ENCODE measurements at places on chromosomes 3 and 15.

- no peak for DNase-seq
Observed at GRCh38 chr3:123334056-123334455, 114.8 kb downstream of the ADCY5 start.

GRCh38 chr3:48962939-48963338 is 27.1 kb upstream of the P4HTM start:
- no peak for DNase-seq

DNA sequence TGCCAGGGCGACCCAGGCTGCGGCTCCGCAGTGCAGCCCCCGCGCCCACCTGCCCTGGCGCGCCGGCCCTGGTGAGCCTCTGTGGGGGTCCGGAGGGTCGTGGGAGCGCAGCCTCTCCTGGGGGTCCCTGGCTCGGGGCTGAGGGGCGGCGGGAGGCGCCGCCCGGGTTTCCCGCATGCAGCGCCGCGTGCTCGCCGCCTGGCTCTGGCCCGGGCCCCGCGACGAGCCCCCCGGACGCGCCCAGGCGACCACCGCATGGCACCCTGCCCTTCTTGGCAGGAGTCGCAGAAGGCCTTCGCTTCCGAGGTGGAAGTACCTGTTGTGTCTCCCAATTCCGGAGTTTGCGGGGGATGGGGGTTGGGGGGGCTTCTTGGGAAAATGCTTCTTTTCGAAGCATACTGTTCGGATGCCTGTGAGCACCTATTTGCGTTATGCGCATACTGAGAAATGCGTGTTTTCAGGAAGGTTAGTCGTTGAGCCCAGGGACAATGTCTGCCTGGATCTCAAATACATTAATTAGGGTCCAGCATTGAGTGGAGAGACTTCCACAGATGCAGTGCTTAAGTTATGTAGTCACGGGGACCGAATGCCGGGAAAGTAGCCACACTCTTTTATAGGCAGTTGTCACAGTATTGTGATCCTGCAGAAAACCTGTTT is 1.3 kb downstream of the GABRA5 start:
- DNase-seq: no peak

DNA sequence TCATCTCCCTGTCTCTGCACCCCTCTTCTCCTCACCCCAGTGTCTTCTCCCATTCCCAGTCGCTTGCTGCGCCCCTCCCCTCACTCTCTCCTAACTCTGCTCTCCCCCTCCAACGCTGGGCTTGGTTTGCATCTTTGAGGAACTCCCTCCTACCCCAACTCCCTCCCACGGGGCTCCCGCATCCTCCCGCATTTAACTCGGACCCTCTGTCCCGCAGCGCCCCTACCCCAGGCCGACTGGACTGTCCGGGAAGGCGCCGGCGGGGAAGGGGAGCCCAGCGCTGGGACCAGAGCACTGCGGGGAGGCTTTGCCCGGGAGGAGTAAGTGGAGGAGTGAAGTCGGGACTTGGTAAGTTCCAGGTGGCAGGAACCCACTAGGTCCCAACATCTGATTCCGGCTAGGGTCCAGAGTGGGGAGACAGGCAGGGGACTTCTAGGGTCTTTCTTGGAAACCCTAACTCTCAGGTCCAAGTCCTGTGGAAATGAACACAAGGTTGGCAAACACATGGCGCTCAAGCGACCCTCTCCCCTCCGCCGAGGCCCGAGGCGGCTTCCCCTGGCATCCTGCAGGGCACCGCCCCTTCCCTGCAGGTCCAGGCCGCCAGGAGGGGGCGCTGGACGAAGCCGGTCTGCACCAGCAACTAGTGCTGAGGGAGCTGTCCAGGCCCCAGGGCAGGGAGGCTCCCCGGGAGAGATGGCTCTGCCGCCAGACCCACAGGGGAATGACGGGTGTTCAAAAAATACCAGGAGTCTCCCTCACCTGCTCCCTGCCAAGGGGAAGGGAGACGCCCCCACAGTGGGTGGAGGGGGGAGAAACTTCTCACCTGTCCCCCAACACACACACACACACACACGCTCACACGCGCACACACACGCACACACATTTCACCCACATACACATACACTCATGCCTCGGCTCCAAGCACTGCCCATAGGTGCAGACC is 53.2 kb downstream of the LHFPL4 start:
- no peak for DNase-seq

DNA sequence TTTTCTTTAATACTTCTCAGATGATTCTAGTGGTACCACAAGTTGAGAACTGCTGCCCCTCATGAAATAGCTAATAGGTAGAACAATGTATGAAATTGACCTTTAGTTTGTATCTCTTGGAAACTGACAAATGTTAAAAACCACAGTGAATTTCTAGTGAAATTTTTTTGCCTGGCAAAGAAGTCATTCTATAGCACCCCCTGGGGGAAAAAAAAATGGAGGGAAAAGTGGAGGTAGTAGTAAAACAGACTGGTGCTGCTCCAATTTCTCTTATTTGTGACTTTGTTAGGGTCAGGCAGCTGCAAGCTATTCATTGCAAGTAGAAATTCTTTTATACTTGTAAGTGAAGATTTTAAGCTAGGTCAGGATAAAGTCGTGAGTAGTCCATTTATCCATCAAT is 605.0 kb downstream of the NLGN1 start:
- no peak for DNase-seq

GRCh38 chr15:89419370-89419984 is 76.9 kb downstream of the RHCG start:
- DNase-seq: no peak

GRCh38 chr3:104878395-104878794 is 488.3 kb upstream of the ALCAM start:
- no peak for DNase-seq

DNA sequence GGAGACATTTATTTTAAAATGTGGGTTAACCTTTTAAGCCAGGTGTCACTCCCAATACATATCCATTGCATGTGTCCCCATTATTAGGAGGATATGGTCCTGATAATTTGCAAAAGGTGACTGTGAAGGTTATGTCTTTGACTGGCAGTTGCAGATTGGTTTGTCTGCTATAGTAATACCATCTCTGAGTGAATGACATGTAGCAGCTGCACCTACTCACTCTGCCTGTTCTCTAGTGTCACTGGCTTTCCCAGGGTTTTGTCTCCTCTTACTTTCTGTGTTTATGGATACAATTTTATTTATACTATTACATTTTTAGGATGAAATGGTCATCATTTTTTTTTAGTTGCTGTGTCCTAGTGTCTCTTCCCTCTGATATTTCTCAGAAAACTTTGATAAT is 393.2 kb downstream of the C3orf38 start:
- DNase-seq: no peak

- DNase-seq: no peak
Observed at GRCh38 chr15:86010398-86010797, 69.3 kb upstream of the AGBL1 start.

- DNase-seq: no peak
Observed at GRCh38 chr3:138199851-138200250, 12.8 kb downstream of the ARMC8 start.

DNA sequence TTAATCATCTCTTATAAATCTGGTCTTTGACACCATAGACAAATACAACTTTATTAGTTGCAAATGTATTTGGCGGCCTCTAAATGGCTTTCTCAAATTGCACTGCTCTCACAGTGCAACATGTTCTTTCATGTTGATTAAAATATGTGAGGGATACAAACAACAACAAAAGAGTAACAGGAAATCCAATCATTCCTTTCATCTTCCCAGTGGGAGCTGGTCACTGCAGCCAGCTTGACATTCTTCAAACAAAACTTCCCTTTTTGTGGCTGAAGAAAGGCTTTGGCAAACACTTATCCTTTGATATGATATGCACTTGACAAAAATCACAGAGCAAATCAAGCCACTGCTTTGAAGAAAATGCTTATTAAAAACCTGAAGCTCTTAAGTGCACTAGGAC is 973.6 kb downstream of the EPHA3 start:
- no peak for DNase-seq

DNA sequence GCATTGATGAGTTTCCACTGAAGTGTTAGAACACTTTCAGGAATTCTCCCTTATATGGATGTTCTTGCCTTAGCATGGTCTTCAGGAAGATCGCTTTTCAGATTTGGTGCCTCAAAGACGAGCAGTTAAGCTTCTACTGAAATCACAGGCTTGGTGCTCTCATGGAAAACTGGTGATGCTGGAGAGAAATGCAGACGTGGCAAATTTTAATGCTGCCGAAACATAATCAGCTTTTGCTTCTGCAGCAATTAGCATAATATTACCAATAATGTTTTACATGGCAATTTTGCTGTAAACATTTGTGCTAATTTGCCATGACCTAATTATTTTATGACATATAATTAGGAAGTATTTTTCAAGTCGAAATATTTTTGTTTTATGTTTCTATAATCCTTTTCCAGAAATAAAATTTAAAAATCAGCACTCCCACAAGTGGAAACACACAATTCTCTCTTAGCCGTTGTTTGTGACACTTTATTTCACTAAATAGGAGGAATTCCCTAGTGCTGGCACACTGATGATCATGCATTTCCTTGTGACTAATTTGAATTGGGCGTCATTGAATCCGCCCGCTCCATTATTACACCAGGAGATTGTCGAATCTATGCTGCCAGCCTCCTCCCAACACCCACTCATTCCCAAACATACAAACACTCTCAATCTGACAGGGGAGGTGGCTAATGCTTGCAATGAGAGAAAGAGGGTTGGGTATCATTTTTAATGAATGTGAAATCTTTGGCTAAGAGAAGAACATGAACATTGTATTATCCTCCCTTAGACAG is 506.8 kb upstream of the PPP2R3A start:
- no peak for DNase-seq

DNA sequence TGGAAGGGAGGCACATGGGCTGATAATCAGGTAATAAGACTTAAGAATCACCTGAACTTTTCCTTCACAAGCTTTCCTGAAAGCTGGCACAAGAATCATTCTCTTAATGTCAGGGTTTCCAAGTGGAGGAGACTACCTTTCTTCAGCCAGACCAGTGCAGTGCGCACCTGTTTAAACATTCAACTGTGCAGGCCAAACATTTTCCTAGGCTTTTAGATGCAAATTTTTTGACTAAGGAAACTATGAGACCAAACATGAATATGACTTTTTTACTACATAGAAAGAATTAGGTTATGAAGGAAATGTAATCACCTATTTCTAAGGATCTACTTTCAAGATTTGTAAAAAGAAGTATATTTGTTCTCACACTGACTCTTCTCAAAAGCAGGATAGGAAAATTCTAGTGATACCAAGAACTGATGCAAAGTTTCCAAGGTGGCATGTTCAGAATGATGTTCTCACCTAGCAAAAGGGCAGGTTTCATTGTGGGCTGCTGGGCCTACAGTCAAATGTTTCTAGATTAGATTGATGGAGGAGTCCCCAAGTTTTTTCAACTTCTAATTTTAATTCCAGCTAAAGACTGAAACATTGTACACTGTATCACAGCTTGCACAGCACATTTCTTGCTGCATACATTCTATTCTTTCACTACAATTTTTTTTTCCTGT is 339.1 kb downstream of the TIGIT start:
- no peak for DNase-seq

- DNase-seq: no peak
Observed at GRCh38 chr3:42518800-42519567, 16.5 kb downstream of the VIPR1 start.

Data from PC-9 (cell line).